HT-29 (cell line): ENCODE measurements at places on chromosomes 5 and 9.

DNA sequence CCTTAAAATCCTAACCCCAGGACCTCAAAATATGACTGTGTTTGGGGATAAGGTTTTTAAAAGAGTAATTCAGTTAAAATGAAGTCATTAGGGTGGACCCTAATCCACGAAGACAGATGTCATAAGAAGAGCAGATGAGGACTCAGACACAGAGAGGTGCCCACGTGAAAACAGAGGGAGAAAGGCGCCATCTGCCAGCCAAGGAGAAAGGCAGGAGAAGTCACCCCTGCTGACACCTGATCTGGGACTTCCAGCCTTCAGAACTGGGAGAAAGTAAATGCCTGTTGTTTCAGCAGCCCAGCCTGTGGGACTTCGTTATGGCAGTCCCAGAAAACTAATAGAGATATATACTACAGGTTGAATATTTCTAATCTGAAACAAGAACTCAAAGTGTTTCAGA is 67.4 kb downstream of the ROR2 start:
- DNase-seq, result no peak

DNA sequence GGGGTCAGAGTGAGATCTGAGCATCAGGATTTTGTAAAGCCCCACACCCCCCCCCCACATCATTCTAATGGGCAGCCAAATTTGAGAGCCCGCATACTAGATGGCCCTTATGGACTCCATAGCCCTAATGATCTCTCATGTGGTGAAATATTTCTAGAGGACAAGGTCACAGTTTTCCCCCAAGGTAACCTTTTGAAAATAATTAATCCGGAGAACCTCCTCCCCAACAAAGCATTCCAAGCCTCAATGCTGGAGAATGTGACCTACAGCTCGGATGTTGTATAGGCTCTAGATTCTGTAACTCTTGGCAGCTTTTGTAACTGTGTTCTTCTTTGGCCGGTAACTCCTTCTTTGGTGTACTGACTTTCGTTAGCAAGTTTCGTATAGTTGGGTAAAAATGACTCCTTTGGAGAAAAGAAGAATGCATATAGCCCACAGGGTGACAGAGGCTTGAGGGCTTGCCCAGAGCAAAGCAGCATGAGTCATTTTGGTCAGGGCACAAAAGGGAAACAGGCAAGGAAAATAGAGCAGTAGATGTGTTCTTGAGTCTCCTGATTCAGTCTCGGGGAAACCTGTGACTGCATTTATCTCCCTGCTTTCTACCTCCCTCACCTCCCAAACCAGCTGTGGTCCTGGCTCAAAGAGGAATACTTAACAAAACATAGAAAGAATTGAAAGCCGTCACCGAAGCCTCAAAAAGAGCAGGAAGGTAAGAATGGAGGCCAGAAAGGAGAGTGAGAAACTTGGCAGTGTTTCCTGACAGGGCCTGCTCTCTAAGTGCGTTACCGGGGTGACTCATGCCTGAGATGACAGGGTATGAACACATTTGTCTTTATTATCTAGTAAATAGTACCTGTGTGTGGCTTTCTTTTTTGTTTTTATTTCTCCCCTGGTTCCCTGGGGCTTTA is 6.6 kb upstream of the XPA start:
- peak; percentile 73 for DNase-seq

- no peak for DNase-seq
These were observed 214.6 kb downstream of the PDZD2 start for GRCh38 chr5:31853398-31854135.

- DNase-seq, result no peak
These were observed 612.6 kb downstream of the EBF1 start for GRCh38 chr5:158487156-158487555.

- DNase-seq, result peak; percentile 83
These were observed 1.2 kb upstream of the SQSTM1 start for GRCh38 chr5:179819296-179820126.

- no peak for DNase-seq
These were observed 84.8 kb downstream of the WNK2 start for GRCh38 chr9:93268551-93269314.

DNA sequence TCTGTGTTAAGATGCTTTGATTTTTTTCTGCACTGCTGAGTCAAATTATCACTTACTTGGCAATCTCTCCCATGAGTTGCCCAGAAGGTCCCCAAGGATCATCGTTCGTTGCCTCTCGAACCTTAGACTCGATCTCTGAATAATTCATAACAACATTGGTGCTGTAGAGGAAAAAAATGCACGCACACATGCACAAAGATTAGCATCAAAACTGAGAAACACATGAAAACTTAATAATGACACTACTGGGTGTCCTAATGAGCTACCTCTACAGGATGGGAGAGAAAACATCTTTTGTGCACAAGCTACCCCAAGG is 41.6 kb downstream of the CLINT1 start:
- DNase-seq, result no peak

GRCh38 chr5:124007675-124008398 is 495.9 kb downstream of the CSNK1G3 start:
- no peak for DNase-seq

GRCh38 chr5:73234204-73234555 is 61.2 kb downstream of the TMEM174 start:
- no peak for DNase-seq

GRCh38 chr5:149618581-149619248 is 37.4 kb downstream of the ARHGEF37 start:
- DNase-seq, result peak; percentile 67

GRCh38 chr5:26419987-26420386 is 618.4 kb downstream of the CDH9 start:
- no peak for DNase-seq

DNA sequence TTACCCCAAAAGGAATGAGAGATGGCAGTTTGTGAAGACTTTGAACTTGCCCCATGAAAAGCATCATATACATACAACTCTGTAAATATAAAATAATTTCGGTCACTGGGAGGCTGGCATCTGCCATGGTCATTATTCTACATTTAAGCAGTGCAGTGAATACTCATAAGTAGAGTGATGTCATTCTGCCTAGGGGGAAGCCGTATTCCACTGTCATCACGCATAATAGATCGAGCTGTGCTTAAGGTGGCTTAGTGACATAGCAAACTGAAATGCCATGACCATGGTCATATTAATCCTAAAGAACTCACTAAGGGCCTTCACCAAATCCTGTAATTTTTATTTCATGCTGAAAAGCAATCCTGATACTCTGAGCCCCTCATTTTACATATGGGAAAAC is 42.4 kb upstream of the NR4A3 start:
- no peak for DNase-seq

GRCh38 chr5:96280946-96281393 is 152.1 kb downstream of the PCSK1 start:
- no peak for DNase-seq

DNA sequence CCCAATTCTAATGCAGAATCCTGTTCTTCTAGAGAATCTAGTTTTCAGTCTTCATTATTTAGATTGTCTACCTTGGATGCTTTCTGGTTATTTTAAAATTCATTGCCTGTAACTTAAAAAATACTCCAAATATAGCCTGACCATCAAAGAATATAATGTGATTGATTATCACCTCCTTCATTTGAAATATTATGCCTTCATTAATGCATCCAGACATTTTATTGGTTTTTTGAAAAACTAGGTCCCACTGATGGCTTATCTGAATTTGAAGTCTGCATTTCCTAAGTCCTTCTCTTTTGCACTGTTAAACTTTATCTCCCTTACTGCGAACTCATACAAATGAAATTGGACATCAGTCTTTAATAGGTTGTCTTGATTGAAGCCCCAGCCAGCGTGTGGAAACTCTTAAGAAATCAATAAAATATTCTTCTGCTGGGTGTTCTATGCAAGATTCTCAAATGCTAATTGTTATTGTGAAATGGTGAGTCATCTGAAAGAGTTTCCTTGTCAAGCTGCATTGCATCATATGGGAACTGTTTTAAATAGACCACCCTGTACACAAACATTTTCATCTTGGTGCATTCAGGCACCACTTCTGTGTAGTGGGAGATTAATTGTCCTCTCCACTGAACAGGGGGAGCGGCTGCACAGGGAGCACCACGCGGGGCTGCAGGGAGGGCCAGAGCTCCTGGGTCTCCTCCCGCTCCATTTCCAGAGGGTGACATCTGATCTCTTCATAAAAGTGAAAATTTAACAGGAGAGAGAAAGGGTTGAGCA is 92.3 kb upstream of the FANCC start:
- peak; percentile 45 for DNase-seq

- no peak for DNase-seq
These were observed 609.9 kb downstream of the ACTL7B start for GRCh38 chr9:108245901-108246300.

DNA sequence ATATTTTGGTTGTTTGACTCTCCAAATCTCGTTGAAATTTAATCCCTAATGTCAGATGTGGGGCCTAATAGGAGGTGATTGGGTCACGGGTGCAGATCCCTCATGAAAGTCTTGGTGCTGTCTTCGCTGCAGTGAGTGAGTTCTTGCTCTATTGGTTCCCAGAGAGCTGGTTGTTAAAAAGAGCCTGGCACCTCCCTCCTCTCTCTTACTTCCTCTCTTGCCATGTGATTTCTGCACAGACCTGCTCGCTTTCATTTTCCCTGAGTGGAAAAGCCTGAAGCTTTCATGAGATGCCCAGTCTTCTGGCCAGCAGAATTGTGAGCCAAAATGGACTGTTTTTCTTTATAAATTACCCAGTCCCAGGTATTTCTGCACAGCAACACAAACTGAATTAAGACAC is 221.6 kb downstream of the MAT2B start:
- no peak for DNase-seq

DNA sequence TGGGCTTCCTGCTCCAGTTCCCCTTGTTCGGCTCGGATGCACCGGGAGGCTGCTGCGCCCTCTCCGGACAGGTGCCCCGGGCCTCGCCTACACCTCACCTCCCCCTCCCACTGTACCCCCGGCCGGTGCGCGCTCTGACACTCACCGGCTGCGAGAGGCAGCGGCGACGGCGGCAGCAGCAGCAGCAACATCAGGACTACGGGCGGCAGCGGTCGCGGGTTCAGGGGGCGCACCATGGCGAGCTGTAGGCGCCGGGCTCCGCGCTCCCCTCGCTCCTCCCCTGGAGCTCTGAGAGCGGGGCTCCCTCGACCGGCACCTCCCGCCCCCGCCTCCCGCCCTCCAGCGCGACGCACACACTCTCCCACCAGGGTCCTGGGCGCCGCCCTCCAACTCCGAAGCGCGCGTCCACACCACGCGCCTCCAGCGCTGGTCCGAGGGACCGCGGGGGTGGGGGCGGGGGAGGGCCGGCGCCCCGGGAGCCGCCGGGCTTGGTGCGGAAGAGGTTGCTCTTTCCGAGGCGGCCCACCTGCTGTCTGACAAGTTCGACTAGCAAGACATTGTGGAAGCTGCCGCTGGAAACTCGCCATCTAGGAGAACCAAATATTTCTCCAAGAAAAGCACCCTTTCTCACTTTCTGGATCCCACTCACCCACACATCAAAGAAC is at the start of gene GFRA3:
TSS of gene GFRA3 (minus strand) at position 433 of the 665 bp plus-strand sequence. CDS start at position 236, 197 bp downstream.
- no peak for DNase-seq

GRCh38 chr9:134690301-134690751 is 48.7 kb downstream of the COL5A1 start:
- DNase-seq, result no peak

DNA sequence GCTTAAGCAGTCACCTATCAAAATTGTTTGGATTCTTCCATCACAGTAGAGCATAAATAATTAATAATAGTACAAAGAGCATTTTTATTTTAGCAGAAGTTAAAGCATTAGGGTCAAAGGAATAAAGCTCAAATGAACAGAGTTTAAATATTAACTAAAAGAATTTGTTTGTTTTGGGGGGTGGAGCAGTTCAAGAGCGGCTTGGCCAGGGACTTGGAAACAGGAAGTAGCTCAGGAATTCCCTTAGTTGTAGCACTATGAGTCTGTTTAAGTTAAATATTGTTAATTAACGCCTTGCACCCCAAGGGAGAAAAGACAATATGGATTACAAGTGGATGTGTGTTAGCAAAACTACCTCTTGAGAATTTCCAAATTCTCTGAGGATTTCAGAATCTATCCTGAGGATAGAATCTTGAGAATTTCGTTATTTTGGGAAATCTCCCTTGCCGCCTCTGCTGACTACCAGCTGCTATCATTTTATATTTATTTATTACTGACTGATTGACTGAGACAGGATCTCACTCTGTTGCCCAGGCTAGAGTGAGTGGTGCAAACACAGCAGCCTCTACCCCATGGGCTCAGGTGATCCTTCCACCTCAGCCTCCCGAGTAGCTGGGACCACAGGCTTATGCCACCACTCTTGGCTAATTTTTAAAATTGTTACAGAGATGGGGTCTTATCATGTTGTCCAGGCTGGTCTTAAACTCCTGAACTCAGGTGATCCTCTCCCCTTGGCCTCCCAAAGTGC is 96.7 kb upstream of the CHD1 start:
- DNase-seq, result peak; percentile 74

- no peak for DNase-seq
These were observed 752 bp downstream of the CCNJL start for GRCh38 chr5:160311491-160312133.

DNA sequence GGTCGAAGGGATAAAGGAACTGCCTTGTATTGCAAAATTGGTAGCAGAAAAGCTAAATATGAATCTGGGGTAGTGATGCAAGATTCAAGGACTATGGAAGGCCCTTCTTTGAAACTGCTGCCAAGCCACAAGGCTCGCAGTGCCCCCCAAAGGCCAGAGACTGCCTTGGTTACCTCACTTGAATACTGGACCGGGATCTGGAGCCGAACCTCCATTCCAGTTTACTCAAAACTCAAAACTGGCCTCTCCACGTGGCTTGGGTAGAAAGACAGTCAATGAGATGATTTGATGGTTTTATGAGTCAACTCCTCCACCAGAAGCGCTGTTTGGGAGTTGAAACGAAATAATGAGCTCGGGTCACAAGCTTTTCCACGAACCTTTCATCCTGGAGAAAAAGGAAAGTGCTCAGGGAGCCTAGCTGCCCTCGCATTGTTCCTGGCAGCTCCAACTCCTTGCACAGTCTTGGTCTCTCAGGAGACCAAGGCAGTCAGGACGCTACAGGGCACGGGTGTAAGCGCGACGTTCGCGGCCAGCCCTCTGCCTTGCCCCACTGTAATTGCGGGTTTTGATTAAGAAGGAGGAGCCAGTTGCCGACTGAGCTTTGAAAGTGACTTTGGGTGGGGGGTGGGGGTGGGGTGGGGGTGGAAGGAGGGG is 2.8 kb downstream of the ST8SIA4 start:
- DNase-seq, result peak; percentile 5

DNA sequence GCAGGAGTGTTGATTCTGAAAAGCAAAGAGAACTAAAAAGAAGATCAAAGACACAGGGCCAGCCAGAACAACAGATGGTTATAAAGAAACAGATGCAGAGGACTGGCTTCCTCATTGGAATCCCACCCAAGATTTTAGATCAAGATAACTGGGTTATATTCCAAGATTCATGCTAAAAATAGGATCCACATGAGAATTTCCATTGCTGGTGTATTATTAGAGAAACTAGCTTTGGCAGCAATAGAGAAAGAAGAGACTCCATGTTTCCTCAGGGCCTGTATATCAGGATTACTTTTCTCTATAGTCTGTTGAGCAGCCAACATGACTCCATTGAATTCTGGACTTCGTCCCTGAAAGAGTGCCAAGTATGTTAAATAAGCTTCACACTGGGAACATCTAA is 367.3 kb downstream of the TUSC1 start:
- DNase-seq, result no peak

- no peak for DNase-seq
These were observed 215.6 kb downstream of the TLE1 start for GRCh38 chr9:81473708-81474107.

GRCh38 chr5:85205430-85205829 is 820.8 kb upstream of the EDIL3 start:
- DNase-seq, result no peak
